Ammon's horn (tissue), 1 donor: ENCODE measurements at places on chromosomes 2 and 18.

DNA sequence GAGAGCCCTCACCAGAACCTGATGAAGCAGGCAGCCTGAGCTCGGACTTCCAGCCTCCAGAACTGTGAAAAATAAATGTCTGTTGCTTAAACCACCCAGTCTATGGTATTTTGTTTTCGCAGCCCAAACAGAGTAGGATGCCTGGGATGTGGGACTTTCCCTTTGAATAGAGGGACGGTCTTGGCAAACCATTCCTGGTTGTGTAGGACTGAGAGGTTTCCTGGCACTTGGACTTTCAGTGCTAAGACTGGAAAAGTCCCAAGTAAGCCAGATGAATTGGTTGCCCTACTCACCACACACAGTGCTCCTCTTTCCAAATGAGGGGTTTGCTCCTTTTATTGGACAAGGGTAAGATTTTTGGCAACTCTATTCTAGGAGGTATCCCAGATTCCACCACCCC lies 46.8 kb upstream of the ACMSD start:
- DNase-seq: peak; percentile 35

DNA sequence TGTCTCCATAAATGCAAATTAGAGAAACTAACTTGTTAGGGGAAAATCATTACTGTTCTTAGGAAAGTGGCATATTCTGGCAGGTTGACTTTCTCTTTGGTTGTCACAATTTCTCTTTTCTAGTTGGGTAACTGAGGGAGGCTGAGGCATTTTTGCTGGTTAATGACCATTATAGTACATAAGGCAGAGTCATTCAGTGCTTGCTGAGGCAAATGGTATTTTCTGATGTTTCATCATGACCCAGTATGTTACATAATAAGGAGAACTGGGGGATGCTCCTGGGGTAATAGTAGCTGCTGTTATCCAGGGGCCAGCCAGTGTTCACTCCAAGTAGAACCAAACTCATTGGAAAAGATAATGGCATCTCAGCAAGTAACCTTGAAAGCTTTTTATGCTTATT lies 62.3 kb downstream of the ITGA6 start:
- DNase-seq: no peak

DNA sequence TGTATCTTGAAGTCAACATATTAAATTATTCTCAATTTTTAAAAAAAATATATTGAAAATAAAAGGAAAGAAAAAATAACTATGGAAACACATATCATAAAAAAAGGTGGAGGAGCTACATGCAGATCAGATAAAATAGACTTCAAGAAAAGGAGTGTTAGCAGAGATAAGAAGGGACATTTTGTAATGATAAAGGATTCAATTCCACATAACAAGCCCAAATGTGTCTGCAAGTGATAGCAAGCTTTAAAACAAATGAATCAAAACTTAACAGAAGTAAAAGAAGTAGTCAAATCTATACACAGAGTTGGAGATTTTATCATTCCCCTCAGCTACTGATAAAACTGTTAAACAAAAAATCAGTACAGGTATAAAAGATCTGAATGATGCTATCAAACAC lies 74.9 kb downstream of the TTC32 start:
- DNase-seq: no peak

DNA sequence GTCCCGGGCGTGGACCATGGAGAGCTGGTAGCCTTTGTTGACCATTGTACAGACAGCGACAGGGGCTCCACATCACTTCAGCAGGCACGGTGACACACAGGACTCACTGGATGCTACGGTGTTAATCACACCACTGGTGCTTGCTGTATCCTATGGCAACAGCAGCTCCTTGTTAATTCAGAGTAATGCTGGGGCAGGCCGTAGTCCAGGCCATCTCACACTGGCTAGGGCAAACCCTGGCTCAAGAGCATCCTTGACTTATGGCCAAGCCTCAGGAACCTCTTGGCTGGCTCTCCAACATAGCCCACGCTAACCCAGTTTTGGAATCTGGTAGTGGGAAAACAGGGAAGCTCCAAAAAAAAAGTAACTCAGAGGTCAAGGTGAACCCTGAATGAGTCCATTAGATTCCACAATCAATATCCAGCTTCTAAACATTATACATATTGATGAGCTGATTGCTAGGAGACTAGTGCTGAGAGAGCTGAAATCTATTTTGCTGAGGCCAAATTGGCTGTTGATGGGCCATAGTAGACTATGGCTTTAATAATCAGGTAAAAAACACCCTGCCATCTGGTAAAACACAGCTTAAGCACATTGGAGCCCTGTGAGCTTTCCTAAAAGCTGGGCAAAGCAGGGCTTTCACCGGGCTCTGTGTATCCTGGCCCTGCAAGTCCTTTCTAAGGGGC lies 253.6 kb downstream of the PRKCE start:
- peak; percentile 70 for DNase-seq

- peak; percentile 68 for DNase-seq
These were observed 282.0 kb upstream of the REV1 start for GRCh38 chr2:99771681-99772333.

DNA sequence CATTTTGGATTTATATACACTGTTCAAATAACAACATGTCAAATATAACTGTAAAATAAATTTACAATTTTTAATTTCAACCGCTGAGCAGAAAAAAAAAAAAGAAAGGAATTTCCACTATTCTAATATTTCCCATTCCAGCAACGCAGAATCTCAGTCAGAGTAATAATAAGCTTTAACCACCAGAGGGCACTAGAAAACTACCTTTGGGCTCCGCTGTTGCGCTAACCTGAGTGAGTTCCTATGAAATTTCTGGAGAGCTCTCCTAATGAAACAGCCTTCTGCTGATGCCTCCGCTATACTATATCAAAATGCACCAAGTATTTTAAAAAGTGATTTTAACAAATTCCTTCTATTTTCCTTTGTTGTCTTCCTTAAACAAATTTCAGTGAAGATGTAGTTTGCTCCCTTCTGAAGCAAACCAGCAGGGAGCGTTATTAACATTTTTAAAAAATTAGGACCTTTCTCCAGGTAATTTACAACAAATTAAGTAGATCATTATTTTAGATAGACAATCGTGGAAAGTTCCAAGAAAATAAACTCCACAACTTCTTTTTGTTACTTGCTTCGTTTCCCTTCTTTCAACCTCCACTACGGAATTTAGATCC lies 23.0 kb downstream of the ERMN start:
- peak; percentile 74 for DNase-seq

- DNase-seq: no peak
These were observed 1.7 kb downstream of the HNRNPLL start for GRCh38 chr2:38600921-38601455.

DNA sequence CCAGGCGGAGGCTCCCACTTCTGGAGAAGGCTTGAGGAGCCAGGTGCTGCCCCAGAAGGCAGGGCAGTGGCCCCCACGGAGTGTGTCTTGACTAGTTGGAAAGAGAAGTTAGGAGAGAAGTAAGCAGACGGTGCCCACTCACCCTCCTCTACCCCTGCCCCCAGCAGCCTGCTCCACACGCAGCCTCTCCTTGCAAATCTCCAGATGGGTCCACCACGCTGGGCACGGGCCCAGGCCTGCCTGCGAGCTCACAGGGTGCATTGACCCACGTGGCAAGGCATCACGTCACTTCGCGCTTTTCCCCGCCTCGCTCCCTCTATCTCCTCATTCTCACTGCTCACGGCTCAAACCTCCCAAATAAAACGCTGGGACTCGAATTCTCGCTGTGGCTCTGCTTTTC lies 71.8 kb upstream of the RAB12 start:
- no peak for DNase-seq

DNA sequence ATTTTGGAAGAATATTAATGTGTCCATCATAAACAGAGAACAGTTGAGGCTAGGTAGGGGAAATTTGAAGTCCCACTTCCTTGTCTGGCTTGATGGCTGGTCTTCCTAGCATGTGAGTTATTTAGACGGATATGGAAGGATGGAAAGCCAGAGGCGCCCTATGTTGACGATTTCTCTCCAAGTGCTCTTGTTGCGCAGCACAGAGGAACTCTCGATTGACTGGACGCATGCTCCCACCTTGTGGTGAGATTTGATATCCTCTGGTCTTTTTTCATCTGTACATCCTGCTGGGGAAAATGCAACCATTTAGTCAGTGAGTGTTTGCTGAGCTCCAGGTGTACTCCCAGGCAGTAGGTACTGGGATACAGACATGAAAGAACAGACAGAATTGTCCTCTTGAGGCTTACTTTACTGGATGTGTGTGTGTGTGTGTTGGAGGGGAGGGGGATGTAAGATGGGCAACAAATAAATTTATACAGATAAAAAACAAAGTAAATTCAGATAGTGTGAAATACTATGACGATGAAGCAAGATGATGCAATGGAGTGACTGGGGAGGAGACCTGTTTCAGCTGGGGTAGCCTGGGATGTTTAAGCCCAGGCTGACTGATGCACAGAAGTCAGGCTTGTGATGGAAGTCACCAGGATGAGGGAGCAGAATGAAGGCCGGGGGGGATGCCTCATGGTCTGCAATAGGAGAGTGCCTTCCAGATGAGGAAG lies 137.2 kb downstream of the TRIM43 start:
- DNase-seq: peak; percentile 92

GRCh38 chr2:33577668-33578067 lies 21.4 kb downstream of the FAM98A start:
- DNase-seq: no peak

DNA sequence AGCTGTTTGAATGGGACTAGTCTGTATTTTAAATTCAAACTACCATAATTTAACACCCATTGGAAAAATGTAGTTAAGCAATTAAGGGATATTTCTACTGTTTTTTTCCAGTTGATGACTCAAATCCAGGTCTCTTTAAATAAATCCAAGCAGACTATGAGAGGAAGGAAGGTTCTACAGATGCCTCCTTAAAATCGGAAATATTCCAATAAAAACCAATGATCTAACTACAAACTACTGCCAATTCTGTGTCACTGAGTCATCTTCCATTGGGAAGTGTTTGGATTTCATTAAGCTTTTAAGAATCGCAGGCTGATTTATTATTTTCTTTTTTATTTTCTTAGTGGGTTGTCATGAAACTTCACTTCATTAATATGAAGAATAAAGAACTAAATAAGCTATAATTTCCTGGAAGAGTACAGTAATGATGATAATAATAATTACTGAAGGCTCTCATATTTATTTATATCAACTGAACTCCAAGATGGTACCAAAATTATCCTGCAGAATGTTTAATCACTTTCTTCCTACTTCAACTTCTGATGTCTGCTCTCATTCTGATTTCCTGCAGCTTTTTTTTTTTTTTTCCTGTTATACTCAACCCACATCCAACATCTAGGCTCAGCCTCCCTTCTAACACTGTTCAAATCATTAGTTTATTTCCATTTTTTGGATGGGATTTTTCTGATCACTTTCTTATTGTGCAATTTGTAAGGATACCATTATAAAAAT lies 166.3 kb upstream of the FN1 start:
- no peak for DNase-seq

- DNase-seq: peak; percentile 31
These were observed 46.5 kb downstream of the UNC50 start for GRCh38 chr2:98654699-98655495.

DNA sequence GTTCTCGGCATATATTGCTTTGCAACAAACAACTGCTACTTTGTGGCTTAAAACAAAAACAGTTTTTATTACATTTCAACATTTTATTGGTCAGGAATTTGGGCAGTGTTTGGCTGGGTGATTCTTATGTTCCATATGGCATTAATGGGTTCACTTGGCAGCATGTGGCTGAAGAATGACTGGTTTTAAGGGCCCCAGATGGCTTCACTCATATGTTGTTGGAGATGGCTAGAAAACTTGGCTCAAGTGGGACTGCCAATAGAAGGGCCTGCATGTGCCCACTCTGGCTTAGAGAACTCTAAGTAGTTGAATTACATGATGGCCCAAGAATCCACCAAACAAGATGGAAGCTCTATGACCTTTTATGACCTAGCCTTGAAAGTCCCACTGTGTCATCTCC lies 86.1 kb downstream of the FASTKD2 start:
- no peak for DNase-seq

GRCh38 chr18:48724442-48724841 lies 185.6 kb downstream of the CTIF start:
- DNase-seq: no peak

- DNase-seq: peak; percentile 67
These were observed 11.6 kb downstream of the OXER1 start for GRCh38 chr2:42752314-42752713.

- DNase-seq: no peak
These were observed 67.0 kb downstream of the PSMG2 start for GRCh38 chr18:12769644-12770440.

DNA sequence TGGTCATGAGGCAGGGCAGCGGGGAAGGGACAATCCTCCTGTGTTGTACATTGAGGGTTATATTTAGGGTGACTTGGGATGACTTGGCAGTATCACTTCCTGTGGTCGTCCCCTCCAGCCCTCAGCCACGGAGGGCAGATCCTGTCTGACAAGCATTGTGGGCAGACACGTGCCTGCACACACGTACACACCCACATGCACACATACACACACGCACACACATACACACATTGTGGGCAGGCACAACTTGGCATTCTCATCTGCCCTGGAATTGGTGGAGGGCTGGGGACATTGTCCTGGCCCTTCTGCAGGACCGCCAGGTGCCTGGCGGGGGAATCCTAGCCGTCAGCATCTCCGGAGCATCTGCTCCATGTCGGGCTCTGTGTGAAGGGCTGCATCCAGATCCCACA lies 47.6 kb downstream of the ODC1 start:
- DNase-seq: peak; percentile 66

- DNase-seq: no peak
These were observed 10.2 kb upstream of the SP9 start for GRCh38 chr2:174324530-174324929.
